ENCODE measurements at places on chromosomes 13 and 19. TPM values are rescaled to one million over a fixed set of nuclear protein-coding genes. Genes with fewer than 3 reads are reported as not detected.

GRCh38 chr19:42380155-42380554 lies 9.9 kb downstream of the CNFN start:
- DNase-seq = no peak

- peak; percentile 77 for DNase-seq
Measured at GRCh38 chr13:75256922-75257321, 225.0 kb downstream of the TBC1D4 start.

DNA sequence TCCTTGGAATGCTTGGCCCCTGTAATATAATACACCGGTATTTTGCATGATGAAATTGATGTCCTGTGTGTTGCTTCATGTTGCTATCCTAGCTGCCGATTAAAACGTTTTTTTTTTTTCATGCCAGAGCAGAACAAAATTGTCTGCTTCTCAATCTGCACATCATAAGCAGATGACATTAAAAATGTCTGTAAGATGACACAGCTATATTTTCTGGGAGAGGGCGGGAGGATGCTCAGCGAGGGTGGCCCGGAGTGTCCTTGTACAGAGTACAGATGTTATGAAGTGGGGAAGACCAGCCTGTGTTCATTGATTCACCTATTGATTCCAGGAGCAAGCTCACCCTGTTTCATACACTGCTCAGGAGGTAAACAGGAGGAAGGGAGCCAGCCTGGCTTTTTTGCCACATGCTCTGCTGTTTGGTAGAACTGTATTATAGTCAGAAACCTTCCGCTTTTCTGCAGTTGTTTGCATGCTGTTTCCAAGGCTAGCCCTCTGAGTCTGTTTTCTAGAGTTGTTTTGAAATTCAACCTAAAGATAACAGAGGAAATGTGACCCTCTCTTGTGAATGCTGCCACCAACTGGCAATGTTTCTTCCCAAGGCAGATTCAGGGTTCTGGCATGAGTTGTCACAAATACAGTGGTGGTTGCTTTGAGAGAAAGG lies 4.7 kb upstream of the IRS2 start:
- peak; percentile 35 for DNase-seq

The SULT2A1 gene
- not detected for total RNA-seq

DNA sequence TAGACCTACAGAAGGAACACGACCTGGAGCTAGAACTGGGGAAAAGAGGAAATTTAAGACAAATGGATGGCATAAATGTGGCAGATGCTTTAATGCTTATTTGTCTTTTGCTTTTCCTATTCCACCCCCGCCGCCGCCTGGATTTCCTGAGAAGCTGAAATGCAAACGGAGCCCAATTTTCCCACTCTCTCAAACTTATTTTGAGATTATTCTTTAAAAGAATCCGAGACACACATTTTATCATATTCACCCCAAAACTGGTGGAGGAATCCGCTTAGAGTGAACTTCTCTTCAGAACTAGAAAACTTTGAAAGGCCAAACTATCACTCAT lies 5.8 kb downstream of the POU4F1 start:
- no peak for DNase-seq

The CALR3 gene
- not detected for total RNA-seq

GRCh38 chr13:72716776-72717175 lies 10.7 kb downstream of the MZT1 start:
- no peak for DNase-seq

DNA sequence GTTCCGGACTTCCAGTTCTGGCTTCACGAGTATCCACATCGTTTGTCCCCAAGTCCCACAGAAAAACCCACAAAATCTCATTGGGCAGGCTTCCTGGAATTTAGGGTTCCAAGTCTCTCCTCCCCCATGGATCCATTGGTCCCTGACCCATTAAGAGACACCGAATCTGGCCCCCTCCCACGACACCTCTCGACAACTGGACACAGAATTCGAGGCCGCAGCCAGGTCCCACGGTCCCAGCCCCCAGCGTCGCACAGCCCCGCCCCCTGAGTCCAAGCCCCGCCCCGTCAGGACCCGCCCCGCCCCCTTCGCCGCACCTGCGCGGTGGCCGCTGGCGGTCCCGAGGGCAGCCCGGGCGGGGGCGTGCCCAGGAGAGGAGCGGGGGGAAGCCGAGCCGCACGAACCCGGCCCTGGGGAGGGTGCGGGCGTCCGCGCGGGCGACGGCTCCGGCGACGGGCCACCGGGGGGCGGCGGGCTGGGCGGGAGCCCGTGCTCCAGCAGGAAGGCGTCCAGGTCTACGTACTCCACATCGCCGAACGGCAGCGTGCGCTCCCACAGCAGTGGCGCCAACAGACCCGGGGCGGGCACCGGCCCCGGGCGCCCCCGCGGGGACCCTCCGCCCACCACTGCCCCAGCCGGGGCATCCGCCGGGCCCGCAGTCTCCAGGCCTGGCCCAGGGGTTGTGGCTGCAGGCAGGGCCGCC lies 1.8 kb downstream of the DBP start:
- no peak for DNase-seq

DNA sequence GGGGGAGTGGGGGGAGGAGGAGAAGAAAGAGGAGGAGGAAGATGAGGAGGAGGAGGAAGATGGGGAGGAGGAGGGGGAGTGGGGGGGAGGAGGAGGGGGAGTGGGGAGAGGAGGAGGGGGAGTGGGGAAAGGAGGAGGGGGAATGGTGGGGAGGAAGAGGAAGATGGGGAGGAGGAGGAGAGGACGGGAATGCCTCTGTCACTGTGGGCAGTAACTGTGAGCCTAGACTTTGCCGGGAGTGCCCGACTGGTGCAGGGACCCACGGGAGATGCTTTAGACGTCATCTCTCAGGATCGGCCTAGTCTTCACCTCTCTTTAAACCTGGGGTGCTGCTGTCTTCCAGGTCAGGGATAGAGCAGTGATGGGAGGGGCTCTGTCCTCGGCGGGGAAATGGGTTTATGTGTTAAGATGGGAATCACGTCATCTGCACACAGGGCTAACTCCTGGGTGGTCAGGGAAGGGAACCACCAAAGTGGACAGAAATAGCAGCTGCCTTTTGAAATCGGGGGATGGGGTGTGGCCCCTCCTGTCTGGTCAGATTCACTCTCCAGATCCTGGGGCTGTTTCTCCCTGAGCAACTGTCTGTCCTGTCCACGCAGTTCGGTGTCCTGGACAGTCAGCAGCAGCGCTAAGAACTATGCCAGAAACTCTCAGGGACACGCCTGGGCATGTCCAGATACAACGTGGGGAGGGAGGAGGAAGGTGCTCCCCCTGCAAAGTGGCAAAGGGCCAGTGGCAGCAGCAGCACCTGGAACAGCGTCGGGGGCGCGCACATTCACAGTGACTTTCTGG lies 26.9 kb downstream of the GAS6 start:
- DNase-seq = peak; percentile 95

DNA sequence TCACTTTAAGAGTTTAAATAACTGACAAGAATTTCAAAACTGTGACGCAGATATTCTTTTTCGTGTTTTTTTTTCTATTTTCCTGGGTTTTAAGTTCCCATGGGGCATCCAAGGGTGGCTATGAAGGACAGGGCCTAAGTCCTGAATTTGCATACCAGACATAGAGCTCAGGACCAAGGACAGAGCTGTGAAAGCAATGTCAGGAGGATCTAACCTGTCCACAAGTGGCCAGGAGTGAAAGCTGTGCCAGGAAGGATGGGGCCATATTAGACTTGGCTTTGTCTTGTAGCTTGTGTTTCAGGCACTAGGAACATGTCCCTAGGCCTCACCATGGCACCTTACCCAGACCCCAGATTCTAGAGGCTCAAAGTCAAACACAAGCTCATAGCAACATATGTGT lies 289.4 kb upstream of the MIR17HG start:
- peak; percentile 6 for DNase-seq

DNA sequence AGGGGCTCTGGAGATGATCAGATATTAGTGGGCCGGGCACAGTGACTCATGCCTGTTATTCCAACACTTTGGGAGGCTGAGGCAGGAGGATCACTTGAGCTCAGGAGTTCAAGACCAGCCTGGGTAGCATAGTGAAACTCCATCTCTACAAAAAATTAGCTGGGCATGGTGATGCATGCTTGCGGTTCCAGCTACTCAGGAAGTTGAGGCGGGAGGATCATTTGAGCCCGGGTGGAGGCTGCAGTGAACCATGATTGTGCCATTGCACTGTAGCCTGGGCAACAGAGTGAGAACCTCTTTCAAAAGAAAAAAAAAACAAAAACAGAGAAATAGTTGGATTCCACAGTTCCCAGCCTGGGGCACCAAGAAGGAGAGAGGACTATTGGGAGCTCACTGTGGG lies 17.9 kb upstream of the SHFL start:
- DNase-seq = peak; percentile 13

DNA sequence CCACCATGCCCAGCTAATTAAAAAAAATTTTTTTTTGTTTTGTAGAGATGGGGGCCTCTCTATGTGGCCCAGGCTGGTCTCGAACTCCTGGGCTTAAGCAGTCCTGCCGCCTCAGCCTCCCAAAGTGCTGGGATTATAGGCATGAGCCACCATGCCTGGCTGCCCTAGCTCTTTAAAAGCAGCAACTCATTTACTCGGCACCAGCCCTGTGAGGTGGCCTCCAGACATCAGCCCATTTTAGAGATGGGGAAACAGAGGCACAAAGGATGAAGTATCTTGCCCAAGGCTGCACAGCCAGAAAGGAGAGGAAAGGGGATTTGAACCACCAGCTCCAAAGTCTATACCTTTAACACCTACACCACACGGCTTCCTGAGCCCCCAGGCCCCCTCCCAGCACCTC lies 312 bp downstream of the PRX start:
- DNase-seq = no peak

GRCh38 chr13:98207416-98207815 lies 30.3 kb upstream of the RNF113B start:
- DNase-seq = no peak

The CELF5 gene
- total RNA-seq = 0.17 TPM

DNA sequence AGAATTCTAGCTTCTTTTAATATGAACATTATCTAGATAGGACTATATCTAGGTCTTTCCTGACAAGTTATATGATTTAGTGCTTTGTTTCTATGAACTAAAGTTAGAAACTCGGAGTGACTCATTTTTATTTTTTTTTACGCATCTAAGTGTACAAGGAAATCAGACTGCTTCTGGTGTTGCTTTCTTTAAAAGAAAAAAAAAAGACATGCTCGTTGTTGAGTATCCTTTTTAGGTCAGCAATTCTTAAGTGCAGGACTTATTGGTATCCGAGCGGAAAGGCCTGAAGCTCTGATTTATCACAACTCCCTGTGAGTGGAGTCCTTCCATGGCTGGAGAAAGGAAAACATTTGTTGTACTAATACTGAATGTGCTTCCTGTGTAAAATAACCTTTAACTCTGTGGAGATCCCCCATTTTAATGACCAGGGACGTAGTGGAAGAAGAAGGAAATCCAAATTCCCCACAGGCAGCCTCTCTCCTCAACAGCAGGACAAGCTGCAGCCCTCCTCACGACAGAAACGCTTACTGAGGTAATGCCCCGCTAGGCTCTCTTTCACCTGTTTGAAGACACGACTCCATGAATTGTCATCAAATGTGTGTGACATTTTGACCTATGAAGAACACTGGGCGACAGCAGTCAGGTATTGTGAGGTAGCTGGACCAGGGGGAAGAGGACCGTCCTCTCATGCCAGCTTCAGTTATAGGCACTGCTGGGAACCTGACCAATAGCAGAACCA lies 17.9 kb upstream of the POMP start:
- DNase-seq = no peak

The SIGLEC11 gene
- total RNA-seq = not detected

- DNase-seq = no peak
Measured at GRCh38 chr19:47550129-47550528, 22.8 kb downstream of the ZNF541 start.

- peak; percentile 30 for DNase-seq
Measured at GRCh38 chr19:47609906-47610894, 1.3 kb downstream of the BICRA start.

DNA sequence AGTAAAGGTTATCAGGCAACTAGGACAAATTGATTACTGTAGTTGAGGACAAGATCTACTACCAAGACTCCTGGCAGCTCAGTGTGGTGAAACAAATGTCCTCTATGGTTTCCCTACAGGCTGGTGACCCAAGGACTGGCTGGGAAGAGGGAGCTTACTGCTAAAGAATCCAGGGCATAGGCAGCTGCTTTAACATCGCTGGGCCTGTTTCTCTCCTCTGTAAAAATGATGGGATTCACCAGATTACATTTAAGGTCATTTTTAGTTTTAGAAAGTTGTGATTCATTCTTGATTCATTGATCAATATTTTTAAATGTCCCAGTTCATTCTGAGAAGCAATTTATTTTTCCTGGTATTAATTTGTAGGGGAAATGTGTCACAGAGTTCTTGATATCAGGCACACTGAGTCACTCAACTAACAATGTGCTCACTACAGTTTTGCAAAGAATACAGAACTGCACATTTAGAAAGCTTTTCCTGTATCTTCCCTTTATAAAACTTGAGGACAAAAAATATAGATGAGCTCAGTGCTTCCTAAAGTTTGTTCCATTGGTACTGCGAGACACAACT lies 19.6 kb upstream of the FAM124A start:
- no peak for DNase-seq

The KCNC3 gene
- total RNA-seq = 0.67 TPM

DNA sequence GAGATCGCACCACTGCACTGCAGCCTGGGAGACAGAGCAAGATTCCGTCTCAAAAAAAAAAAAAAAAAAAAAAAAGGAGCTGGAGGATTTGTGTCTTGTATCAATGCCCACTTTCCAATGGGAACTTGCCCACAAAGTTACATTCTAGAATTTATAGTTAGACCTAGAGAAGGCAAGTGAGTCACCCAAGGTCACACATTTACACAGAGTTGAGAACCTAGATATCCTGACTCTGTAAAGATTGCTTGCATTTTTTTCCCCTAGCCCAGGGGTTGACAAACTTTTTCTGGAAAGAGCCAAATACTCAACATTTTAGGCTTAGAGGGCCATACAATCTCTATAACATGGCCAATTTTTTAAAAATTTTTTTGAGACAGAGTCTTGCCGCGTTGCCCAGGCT lies 7.7 kb upstream of the BRD4 start:
- DNase-seq = no peak

The DACT3 gene
- total RNA-seq = 0.13 TPM

- no peak for DNase-seq
Measured at GRCh38 chr13:102510072-102510471, 86.7 kb upstream of the TPP2 start.

DNA sequence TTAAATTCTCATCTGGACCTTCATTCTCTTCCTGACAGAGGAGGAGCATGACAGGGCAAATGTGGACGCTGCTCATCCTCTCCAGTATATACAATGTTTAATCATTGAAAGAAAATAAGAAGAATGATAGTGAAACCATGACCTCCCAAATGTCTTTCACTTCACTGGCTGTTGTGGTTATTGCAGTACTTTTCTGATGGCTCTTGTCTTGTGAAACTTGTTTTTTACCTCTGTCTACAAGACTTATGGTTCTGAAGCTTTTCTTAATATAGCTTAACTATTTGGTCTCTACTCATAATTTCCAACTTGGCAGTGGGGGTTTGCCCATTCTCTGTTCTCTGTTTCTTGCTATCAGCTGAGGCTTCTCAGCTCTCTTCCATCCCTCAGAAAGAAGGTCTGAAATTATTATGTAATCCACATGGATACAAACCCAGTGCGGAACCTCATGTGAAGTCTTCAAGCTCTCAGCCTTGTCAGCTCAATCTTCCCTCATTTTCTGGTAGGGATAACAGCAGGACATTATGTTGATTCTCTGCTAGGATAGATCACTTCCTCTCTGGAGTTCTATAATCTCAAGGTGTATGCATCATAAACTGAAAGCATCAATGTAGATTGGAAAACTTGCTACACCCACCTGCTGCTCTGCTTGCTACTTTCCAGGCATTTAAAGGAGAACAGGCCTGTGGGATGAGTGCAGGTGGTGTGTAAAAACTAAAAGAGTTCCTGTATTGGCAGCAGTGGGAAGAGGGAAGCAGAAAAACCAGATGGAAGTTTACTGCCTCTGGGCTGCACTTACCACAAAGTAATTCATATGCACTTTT lies 250.3 kb upstream of the HTR2A start:
- DNase-seq = no peak

The ARL11 gene
- total RNA-seq = not detected
